ENCODE measurements at places on chromosomes 4 and X. TPM values are rescaled to one million over a fixed set of nuclear protein-coding genes. Genes with fewer than 3 reads are reported as not detected.

Gene SYN1
- total RNA-seq = 0.36 TPM

Gene TEX13B
- total RNA-seq = not detected

Gene UPF3B
- total RNA-seq = 1.5 TPM

Gene TACR3
- not detected for total RNA-seq

Gene SSX3
- total RNA-seq = not detected

Gene NAA15
- total RNA-seq = 26.6 TPM

Gene CXCL5
- 1.7 TPM for total RNA-seq

Gene ESX1
- total RNA-seq = not detected

Gene AREG
- 0.30 TPM for total RNA-seq

Gene TMPRSS11F
- not detected for total RNA-seq

Gene NEXMIF
- 0.03 TPM for total RNA-seq

Gene SPANXB1
- not detected for total RNA-seq

Gene TTC29
- total RNA-seq = not detected

Gene CFAP47
- total RNA-seq = not detected

Gene DCAF8L2
- total RNA-seq = not detected
